ENCODE measurements at places on chromosomes 7 and 10.
A peak's percentile ranks its signal among the peaks of the same experiment; 100 is the strongest.

- DNase-seq, result no peak
These were observed 64.5 kb upstream of the MRLN start for GRCh38 chr10:59817773-59818172.

GRCh38 chr7:137696376-137696775 is 150.4 kb downstream of the DGKI start:
- no peak for DNase-seq

GRCh38 chr10:52563360-52563759 is 209.2 kb downstream of the MBL2 start:
- DNase-seq, result no peak

DNA sequence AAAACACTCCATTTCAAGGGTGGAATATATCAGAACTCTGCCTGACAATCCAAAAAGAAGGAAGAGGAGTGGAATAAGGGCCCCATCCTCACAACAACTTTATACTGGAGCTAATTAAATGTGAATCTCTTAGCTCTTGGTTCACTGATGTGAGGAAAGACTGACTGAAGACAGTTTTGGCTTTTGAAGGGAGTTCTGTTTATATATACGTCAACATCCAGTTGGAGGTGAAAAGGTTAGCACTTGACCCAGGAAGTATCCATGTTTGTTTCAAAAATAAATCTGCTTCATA is 3.0 kb downstream of the HOXA1 start:
- DNase-seq, result no peak

GRCh38 chr7:31202801-31203200 is 137.7 kb downstream of the NEUROD6 start:
- no peak for DNase-seq

- no peak for DNase-seq
These were observed 158.8 kb upstream of the ADARB2 start for GRCh38 chr10:1896153-1896552.

DNA sequence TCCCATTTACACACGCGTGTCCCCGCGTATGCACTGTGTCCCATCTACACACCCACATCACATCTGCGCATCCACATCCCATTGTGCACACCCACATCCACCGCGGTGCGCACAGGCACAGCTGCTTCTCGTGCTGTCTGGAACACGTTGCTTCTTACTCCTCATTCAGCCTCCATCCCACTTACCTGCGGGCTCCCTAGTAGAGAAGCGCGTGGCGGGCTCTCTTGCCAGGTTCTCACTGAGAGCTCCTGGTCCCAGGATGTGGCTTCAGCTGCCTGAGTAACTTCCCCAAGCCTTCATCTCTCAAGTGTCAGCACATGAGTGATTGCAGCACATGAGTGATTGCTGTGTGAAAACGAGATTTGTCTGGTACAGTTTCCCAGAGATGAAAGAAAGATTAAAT is 117.8 kb downstream of the TRRAP start:
- no peak for DNase-seq

GRCh38 chr10:120503689-120504088 is 46.7 kb downstream of the PLPP4 start:
- DNase-seq, result no peak

- DNase-seq, result no peak
These were observed 27.8 kb downstream of the KCNMA1 start for GRCh38 chr10:77609781-77610272.

DNA sequence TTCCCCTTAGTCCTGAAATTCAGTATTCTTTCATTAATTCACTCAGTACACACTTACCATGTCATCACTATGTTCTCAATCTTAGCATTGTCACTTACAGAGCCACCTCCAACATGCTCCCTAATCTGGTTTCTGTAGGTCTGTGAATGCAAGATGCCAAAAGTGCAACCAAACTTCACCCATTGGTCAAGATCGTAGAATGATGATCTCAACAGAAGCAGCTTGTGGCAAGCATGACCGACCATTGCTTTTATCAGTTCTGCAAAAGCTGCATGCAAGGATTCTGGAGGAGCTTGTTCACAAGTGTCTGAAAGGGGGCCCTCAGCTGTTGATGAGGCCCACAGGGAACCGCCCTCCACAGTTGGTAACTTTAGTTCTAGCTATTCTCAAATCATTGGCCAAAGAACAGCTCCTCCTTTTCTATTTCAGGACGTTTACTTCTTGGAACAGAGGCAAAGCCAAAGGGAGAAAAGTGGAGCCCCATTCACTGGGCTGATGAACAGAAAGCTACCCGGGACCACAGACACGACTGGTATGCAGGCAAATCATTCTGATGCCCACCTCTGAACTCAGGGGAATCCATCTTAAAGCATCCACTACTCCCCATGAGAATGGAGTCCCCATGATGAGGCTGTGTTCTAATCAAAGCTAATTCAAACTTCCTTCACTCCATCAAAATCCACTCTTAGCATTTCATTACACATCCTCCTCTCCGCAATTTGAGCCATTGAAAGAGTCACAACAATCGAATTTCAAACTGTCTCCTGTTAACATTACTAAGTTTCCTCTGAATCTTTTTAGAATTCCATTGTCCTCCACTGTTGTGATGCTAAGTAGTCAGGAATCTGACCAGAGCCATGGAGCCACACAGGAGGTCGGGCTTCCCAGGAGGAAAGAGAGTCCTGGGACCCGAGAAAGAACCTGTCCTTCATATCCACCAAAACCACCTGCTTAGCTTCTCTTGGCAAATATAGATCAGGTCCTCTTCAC is 13.9 kb downstream of the GRB10 start:
- DNase-seq, result no peak

GRCh38 chr7:28258240-28258639 is 77.6 kb upstream of the JAZF1 start:
- peak; percentile 22 for DNase-seq

DNA sequence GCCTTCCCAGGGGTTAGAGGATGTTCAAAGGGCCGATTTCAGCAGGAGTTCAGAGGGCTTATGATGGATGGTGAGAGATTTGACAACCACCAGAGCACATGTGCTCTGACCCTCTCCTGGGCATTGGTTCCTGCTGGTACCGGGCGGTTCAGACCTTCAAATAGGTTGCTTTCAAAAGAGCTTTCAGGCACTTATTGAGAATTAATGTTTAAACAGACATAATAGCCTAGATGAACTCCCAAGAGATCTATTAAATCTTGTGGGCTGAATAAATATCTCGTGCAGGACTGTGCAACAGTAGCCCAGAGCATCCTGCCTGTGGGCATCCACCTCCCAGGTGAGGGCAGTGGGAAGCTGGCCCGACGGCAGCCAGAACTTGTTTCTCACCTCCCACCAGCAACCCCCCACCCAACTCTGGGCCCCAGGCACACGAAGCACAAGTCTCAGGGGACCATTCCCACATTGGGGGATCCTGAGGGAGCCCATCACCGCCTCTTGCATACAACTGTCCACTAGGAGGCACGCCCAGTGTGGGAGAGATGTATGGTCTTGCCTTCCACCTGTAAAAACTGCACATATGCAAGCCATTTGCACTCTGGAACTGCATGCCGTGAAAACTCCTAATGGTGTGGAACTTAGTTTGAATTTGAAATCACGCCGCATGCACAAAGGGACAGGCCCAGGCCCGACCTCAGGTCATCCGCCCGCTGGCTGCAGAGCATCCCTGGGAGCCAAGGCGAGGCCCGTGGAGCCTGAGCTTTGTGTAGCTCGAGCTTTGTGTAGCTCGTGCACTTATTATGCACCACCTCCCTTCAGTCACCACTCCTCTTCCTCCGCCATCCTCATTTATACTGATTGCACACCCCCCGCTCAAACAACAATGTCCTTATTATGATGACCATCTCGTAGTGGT is 147.8 kb downstream of the ADCY1 start:
- DNase-seq, result no peak

- no peak for DNase-seq
These were observed 41.9 kb downstream of the CDK1 start for GRCh38 chr10:60820093-60820754.

DNA sequence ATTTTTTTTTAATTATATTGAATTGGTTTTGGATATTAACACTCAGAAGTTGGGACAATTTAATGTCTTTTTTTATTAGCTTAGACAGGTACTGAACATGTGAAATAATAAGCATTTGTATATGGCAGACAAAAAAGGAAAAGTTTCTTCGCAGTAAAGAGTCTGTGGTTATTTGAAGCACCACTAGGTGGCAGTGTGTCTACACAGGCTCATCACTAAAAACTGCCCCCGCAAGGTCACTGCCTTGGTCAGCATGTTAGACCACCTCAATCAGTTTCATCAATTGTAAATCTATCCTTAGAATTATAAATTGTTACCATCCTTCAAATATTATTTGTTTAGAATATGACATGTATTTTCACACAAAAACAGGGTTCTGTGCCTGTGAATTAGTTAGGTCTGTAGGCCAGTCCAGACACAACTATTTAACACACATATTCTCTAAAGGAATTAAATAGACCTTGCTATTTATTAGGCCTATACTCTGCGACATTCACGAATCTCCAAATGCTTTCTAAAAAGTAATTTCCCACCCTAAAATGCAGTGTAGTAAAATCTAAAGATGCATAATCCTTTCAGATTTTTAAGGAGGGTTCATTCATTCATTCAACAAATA is 17.0 kb downstream of the PNLIPRP3 start:
- no peak for DNase-seq

DNA sequence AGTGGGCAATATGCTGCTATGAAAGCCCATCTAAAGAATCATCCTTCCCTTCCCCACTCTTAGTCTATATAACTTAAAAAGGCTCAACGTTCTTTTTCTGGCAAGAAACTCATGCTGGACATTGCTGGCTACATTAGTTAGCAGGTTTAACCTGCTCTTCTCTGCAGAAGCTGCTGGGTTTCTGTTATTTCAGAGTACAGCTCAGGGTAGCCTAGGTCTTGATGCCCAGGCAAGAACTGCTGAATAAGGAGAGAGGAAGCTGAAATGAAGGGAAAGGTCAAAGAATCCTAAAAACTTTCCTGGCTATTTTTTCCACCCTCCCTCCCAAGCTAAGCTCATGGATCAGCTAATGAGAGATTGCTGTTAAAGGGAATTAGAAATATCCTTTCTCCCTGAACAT is 79.4 kb downstream of the ANKIB1 start:
- no peak for DNase-seq

DNA sequence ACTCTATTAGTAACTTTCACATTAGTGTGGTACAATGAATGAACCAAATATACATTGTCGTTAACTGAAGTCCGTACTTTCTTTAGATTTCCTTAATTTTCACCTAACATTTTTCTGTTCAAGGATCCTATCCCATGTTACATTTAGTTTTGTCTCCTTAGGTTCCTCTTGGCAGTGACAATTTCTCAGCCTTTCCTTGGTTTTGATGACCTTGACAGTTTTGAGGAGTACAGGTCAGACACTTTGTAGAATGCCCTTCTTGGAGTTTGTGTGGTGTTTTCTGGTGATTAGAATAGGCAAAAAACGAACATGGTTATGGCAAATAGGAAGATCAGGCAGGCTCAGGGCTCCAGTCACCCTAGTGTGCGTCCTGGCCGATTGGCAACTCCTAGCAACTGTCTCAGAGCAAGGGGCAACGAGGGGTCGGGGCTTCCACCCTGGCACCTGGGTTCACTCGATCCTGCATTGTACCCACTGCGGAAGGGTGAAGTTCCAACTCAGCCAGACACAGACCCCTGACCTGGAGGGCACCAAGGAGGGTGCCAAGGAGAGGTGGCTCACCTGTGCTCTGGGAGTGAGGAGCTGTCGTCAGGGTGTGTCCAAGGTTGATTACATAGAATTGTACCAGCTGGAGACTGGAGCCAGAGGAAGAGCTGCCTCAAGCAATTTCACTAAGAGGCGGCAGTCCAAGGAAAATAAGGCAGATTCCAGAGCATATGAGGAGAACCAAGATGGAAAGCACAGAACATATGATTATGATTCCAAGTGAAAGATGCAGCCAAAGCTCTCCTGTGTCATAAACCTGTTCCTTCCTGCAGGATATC is 37.5 kb downstream of the PAPSS2 start:
- no peak for DNase-seq

DNA sequence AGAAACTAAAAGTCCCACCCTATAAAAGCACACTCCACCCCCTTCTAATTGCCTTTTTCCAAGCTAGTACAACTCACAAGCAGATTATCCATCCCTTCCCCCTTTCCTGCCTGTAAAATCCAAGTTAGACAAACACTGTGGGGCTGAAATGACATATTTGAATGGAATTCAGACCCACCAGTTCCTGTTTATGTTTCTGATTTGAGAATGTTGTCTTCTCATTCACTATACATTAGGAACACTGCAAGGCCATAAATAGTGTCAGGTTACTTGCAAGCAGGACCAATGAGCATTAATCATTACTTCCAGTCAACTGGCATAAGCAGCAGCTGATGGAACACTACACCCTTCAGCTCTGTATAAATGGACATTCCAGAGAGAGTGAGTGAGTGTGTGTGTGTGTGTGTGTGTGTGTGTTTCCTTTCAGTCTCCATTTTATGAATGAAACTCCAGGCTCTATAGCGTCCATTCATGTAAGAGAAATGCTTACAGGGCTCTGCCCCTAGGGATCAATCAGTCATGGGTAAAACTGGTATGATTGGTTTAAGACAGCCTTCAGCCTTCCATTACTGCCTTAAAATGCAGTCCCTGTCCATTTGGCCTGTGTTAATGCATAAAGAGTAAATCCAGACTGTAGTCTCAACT is 69.3 kb downstream of the ETV1 start:
- peak; percentile 89 for DNase-seq

DNA sequence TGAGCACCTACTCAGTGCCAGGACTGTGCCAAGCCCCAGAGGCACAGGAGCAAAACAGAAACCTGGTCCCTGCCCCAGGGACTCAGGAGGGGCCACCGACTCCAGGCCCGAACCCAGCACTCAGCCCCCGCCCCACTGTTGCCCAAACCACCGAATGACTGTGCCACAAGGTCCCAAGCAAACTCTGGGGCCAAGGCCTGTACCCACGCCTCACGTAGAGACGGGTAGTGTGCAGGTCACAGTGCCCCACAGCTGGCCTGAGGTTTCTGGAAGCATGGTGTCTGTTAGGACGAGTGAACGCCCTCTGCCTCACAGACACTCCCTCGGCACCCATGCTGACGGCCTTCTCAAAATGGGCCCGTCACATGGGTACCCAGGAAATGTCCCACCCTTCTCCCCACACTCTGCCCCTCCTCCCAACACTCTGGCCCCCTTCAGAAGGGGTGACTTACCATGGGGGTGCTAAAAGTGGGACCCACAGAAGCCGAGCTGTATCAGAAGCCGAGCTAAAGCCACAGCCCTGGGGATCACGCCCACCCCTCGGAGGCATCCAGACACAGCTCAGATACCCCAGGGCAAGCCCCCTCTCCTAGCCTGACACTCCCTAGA is 44.2 kb downstream of the CTBP2 start:
- no peak for DNase-seq

DNA sequence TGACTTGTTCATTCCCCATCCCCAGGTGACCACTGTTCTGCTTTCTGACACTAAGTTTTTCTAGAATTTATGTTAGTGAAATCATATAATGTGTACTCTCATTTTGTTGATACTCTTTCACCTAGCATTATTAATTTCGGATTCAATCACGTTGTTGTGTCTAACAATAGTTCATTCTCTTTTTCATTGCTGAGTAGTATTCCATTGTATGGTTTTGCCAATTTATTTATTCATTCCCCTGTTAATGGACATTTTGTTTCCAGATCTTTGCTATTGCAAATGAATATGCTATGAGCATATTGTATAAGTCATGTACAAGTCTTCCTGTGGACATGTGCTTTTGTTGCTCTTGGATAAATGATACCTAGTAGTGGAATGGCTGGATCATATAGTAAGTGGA is 146.4 kb downstream of the FAM204A start:
- DNase-seq, result no peak

All from NCI-H2107 (cell line).